ENCODE measurements at places on chromosomes 7 and 10. TPM values are rescaled to one million over a fixed set of nuclear protein-coding genes. Genes with fewer than 3 reads are reported as not detected.

The DENND2A gene
- total RNA-seq = 10.9 TPM

The LFNG gene
- total RNA-seq = 6.1 TPM

The TRIM50 gene
- 1.7 TPM for total RNA-seq

The XRCC2 gene
- 1.6 TPM for total RNA-seq

The DNAH11 gene
- 29.9 TPM for total RNA-seq

The ASNS gene
- total RNA-seq = 16.9 TPM

The HOXA3 gene
- 6.1 TPM for total RNA-seq

The CTAGE15 gene
- 3.3 TPM for total RNA-seq

The FUOM gene
- 12.8 TPM for total RNA-seq

The MRC1 gene
- total RNA-seq = 73.4 TPM

The SFXN2 gene
- total RNA-seq = 23.2 TPM

The EPHA1 gene
- total RNA-seq = 17.2 TPM

The ABCA13 gene
- 10.6 TPM for total RNA-seq

The CPA2 gene
- not detected for total RNA-seq

The VAX1 gene
- total RNA-seq = not detected

The DRGX gene
- total RNA-seq = not detected

The AKR1D1 gene
- not detected for total RNA-seq

The LRRN3 gene
- 10.1 TPM for total RNA-seq

The PAOX gene
- 9.7 TPM for total RNA-seq
